ENCODE measurements at places on chromosomes 12 and 14.

GRCh38 chr14:53596853-53597525 is 359.6 kb downstream of the BMP4 start:
- DNase-seq: no peak

- no peak for DNase-seq
Measured at GRCh38 chr14:36785511-36785910, 123.9 kb downstream of the PAX9 start.

DNA sequence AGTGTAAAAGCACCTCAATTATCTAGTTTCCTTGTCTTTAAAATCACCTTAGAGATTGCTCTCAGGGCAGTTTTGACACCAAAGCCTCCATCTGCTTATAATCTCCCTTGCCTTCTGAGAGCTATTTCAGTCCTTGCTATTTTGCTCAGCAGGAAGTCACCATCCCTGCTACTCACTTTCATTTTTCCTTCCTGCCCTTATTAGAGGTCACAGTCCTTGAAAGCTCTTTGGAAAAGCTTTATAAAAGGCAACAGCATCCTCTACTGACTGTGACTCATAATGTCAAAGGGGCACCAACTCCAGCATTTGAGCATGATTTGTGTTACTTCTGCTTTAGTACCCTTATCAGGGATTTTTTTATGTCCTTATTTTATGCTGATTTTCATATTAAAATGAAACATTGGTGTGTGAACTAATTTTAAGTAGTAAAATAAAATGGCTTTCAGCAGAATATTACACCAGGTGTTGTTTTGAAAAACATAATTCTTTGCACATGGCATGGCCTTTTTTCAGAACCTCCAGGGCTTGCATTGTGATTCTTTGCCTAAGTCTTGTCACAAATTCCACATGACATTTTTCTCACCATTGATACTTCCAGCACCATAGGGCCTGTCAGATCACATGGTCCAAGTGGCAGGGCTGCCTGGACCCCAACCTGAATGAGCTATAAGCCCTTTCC is 213.0 kb downstream of the ADAMTS20 start:
- no peak for DNase-seq

DNA sequence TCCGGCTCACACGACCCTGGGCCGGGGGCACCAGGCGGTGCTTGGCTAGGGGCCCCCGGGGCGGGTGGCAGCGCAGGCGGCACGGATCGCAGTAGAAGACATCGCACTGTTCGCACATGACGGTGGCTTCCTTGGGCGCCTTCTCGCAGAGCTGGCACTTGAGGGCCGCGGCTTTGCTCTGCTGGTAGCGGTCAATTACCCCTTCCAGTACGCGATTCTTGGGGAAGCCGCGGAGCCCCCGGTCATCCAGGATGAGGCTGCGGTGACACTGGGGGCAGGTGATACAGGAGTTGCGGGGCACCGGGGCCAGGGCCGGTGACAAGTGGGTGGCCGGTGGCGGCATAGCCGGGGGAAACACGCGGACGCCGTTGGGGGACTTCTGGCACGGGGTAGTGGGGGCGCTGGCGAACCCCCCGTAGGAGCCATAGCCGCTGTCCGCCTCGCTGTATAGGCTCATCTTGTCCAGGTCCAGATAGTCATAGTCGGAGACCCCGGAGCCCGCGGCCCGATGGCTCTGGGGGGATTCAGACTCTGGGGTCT is 553 bp downstream of the TRIM9 start:
- no peak for DNase-seq

DNA sequence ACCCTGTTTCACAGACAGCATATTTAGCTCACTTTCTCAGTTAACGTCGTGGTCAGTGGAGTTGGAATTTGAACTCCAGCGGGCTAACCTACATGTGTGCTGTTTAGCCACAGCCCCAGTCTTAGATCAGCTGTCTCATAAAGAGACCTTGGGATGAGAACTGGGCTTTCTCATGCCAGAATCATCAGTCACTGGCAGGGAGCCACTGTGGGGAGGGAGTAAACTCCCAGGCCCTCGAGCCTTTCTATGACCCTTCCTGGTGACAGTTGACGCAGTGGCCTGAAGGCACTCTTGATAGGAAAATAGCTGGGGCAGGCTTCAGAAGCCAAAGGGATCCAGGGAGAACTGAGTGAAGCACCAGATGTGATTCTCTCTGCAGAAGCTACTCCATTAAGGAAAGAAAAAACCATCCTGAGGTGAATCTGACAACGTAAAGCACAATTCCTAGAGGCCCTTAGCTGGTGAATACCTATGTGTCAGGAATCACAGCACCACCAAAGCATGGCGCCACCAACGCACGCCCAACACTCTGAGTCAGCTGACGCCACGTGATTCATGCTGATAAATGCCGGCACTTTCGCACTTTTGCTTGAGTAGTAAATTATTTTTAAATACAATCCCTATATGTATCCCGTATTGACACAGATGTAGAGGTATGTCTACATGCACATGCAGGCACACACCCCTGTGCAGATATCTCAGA is 279.6 kb upstream of the TMEM132C start:
- no peak for DNase-seq

DNA sequence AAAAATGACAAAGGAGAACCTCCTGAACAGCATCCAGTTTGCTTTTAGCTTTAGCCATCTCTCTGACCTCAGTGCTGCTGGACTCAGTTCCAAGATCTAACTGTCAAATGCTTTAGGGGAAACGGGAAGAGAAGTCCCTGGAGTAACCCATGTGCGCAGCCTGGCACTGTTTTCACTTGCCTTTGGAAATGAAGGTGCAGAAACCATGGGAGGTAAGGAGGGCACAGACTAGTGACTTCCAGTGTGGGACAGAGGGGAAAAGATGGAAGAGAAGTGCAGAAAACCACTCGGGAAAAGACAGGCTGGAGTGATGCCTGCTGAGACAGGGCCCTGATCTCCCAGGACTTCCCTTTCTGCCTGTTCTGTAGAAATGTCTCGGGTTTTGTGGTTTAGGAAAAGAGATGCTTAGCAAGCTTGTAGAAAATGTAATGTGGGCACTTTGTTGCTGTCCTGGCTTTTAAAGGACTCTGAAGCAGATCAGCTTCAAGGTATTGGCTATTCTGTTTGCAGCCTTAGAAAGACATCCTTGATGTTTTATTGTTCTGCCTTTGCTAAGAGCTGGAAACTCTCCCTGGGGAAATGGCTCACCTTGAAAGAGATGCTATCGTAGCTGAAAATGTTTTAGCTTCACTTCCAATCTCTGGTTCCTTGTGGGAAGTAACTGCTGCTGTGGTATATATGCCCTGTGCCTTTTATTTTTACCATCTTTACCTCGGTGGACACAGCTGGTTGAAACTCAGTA is 124.6 kb upstream of the HIF1A start:
- DNase-seq: no peak
